Amniotic stem cell (primary cell): ENCODE measurements at places on chromosomes 3 and 15.

- no peak for DNase-seq
Measured at GRCh38 chr15:38854506-38854905, 289.9 kb upstream of the RASGRP1 start.

DNA sequence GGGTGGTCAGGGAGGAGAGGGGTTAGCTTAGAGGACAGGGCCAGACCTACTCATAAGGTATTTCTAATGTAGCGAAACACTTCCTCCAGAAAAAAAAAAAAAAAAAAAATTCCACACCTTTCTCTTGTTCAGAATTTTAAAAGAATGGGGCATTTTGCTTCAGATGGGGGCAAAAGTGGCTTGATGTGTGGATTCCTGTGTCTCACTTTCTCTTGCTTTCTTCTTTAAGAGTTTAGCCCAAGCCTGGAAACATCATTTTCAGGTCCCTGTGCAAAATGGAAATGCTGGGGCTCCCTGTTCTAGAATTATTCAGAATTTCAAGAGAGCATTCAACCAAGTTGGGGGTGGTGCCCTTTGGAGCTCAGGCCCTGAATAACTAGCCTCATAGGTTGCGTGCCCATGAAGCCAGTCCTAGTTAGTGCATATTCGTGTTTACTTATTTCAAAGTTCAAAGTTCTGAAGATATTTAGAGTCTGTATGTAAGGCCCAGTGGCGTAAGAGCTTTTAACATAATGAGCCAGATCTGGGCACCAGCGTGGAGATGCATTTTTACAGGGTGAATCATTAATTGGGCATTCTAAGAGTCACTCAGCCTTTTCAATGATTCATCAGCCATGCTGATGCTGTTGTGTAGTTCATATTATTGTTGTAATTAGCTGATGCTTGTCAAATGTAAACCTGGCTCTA lies 104.5 kb downstream of the RPLP1 start:
- DNase-seq, result peak; percentile 92

- no peak for DNase-seq
Measured at GRCh38 chr3:177652556-177653291, 455.4 kb upstream of the TBL1XR1 start.

- DNase-seq, result no peak
Measured at GRCh38 chr3:194282436-194283122, 68.5 kb downstream of the CPN2 start.

GRCh38 chr15:96408591-96409183 lies 78.2 kb downstream of the NR2F2 start:
- DNase-seq, result no peak

- peak; percentile 84 for DNase-seq
Measured at GRCh38 chr3:188507244-188507720, 353.3 kb downstream of the LPP start.

DNA sequence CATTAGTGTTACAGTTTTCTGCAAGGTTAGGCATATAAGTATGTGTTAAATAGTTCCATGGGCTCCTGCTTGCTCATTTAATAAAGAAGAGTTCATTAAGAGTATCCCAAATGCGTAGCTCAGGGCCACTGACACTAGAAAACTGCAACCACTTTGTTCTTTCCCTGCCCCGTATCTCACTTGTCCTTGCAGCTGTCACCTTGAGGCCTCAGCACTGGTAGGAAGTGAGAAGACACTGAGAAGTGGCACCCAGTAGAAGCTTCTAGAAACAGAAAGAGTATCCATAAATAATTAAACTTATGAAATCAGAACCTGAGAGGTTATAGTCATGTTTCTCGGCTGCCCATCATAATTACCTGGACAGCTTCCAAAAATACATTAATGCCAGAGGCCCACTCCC lies 266.0 kb downstream of the KCNMB2 start:
- no peak for DNase-seq

DNA sequence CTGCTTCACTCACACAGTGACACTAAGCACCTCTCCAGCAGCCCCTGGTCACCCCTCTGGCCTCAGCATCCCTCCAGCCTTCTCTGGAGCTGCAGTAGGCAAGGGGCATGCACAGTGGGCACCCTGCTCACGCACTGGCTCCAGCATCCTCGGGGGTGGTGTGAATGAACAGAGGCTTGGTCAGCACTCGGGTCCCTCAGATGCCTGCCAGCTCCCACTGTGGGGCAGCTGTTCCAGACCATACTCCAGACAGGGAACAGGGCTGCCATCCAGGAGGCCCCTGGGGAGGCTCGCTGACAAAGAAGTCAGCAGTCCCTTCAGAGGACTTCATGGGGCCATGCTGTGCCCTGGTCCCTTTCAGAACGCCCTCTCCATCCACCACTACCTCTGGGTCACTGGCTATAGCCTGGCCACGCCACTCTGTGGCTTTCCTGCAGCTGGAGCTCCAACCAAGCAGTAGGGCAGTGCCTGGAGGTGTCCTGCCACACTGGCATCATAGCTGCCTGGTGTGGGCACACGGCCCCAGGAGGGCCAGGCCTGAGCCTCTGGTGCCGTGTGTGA lies 26.3 kb downstream of the ALS2CL start:
- no peak for DNase-seq

- no peak for DNase-seq
Measured at GRCh38 chr3:55686426-55687254, 199.5 kb upstream of the WNT5A start.

DNA sequence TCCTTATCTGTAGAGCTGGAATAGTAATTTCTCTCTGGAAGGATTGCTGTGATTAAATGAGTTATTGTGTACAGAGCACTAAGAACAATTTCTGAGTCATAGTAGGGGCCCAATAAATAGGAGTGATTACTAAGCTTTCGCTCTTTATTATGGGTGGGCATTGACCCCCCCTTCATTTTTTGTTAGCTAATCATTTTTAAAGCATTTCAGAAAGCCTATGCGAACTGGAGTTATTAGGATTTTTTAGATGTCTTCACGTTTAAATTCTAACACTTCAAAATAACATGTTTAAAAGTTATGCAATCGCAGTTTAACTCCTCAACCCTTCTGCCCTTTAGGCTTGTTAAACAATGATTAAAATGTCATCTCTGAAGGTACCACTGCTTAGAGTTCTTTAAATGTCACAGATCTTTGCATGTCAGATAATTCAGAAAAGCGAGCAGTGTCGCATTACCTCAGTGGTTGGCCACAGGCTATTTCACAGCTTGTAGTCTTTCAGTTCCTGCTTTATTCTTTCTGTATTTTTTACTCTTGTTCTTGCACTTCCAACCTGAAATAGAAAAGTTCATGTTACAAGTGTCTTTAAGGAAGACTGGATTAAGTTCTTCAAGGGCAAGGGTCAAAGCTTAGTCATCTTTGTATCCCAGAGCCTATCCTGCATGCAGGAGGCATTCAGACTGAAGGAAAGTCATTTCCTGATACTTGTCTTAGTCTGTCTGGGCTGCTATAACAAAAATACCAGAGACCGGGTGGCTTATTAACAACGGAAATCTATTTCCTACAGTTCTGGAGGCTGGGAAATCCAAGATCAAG lies 102.9 kb downstream of the FNDC3B start:
- no peak for DNase-seq

GRCh38 chr15:85005319-85005718 lies 23.7 kb downstream of the PDE8A start:
- no peak for DNase-seq

- DNase-seq, result peak; percentile 16
Measured at GRCh38 chr3:69806735-69807438, 67.6 kb downstream of the MITF start.

- no peak for DNase-seq
Measured at GRCh38 chr15:70277556-70277955, 179.8 kb upstream of the TLE3 start.

GRCh38 chr15:92166029-92166428 lies 227.7 kb upstream of the ST8SIA2 start:
- no peak for DNase-seq

DNA sequence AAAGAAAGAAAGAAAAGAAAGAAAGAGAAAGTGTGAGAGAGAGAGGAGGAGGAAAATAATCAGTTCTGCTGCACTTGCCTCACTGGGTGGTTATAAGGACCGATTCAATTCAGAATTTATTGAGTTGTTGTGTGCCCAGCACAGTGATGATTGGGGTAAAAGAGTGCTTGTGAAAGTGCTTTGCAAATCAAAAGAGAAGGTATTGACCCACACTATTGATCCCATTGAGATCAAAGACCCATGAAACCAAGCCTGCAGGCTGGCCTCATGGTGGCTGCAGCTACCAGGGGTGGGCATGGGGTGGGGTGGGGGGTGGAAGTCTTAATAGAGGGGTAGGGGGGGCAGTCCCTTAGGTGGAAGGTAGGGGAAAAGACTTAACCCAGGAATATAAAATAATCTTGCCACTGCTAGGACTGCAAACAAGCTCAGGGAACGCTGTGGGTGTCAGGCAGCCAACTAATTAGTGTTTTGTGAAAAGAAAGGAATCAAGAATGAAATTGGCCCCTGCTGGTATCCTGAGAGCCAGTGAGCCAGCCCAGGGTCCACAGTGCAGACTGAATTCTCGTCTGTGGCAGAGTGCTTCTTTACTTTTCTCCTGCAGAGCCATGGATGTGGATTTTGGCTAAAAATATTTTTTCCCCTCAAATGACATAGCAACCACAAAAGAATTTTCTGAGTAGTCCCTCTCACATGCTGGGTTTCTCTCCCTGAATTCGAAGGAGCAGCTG lies 34.2 kb downstream of the CLEC3B start:
- DNase-seq, result no peak

GRCh38 chr3:41265823-41266273 lies 66.5 kb downstream of the CTNNB1 start:
- no peak for DNase-seq

DNA sequence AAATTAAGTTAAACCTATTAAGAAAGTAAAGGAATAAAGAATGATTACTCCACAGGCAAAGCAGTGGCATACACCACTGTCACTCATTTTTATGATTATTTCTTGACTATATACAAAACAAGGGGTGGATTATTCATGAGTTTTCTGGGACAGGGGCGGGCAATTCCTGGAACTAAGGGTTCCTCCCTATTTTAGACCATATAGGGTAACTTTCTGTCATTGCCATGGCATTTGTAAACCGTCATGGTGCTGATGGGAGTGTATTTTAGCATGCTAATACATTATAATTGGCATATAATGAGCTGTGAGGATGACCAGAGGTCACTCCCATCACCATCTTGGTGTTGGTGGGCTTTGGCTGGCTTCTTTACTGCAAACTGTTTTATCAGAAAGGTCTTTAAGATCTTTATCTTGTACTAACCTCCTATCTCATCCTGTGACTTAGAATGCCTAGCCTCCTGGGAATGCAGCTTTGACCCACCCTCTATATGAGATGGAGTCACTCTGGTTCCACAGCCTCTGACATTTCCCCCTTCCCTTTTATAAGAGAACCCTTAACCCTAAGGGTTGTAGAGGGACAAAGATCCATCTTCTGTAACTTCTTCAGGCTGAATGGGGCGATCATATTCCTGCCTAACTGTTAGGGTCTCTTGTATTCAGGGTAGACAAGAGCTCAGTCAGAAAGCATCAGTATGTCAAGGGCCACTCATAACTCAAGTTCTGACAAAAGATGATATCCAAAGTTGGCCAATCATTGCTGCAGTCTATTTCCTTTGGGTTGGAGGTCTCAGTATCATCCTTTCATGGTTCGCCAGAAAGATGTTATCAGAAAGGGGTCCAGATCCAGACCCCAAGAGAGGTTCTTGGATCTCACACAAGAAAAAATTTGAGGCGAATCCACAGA lies 79.5 kb upstream of the LIPC start:
- DNase-seq, result no peak

DNA sequence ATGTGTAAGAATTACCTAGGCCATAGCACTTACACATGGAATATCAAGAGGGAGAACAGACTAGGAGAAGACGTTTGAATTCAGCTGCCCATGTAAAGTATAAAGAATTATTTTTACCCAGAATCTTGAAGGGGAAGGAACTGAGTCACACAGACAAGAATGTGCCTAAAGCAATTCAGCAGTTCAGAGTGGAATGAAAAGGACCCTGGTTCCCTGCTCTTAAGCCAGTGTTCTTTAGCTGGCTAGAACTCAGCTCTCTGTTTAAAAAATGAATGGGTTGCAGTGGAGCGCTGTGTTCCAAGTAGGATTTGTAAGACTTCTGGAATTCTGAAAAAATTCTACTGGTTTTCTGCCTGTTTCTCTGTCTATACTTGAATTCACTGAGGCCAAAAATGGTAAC lies 440.2 kb downstream of the LPP start:
- peak; percentile 77 for DNase-seq

DNA sequence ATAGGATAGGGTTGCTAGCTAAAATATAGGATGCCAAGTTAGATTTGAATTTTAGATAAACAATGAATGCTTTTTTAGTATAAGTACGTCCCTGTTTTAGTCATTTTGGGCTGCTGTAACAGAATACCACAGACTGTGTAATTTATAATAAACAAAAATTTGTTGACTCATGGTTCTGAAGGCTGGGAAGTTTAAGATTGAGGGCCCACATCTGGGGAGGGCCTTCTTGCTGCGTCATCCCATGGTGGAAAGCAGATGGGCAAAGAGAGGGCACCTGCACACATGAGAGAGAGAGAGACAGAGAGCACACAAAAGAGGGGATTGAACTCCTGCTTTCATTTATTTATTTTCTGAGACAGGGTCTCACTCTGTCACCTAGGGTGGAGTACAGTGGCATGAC lies 246.5 kb downstream of the EPHB1 start:
- DNase-seq, result no peak

GRCh38 chr3:170739410-170739809 lies 130.6 kb downstream of the RPL22L1 start:
- no peak for DNase-seq

DNA sequence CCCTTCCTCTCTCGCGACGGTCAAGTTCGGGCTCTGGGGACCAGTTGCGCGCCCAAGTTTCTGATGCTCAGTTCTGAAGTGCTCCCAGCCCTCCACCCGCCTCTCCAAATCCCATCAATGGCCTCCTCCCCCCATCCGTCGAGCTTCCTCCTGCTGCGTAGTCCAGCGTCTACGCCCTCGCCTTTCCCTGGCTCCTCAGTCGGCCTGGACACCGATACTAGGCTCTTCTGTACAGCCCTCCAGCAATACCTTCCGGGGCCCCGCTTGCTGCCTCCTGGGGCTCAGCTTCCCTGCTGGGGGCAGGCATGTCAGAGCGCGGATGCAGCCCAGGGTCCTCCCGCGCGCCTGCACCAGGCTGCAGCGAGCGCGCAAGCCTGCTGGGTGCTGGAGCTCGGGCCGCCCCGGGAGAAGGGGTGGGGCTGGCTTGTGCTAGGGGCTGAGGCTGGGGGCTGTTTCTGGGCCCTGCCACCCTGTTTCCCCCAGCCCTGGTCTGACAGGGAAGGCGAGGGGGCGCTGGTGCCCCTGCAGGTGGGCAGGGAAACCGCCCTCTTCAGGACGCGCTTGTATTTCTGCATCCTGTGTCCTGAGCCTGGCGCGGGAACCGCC lies 353.3 kb upstream of the SUCLG2 start:
- DNase-seq, result no peak

GRCh38 chr15:89457086-89457485 lies 39.3 kb downstream of the RHCG start:
- DNase-seq, result no peak

GRCh38 chr3:15319575-15319974 lies 12.8 kb downstream of the SH3BP5 start:
- peak; percentile 61 for DNase-seq
